ENCODE measurements at places on chromosomes 7 and 10.
A peak's percentile ranks its signal among the peaks of the same experiment; 100 is the strongest.

GRCh38 chr7:157980774-157981173 is 606.8 kb downstream of the PTPRN2 start:
- H3K4me1 ChIP-seq, result no peaks in the 10 kb centered on the region
- no peak overlapping the region for H3K4me3 ChIP-seq
- no peak overlapping the region for H3K27ac ChIP-seq
- no peaks in the 10 kb centered on the region for H3K27me3 ChIP-seq
- no peak for DNase-seq

- H3K36me3 ChIP-seq, result no peaks in the 10 kb centered on the region
- no peak for DNase-seq
- H3K27ac ChIP-seq, result no peak overlapping the region
- H3K4me3 ChIP-seq, result no peak overlapping the region
Measured at GRCh38 chr7:35015346-35015859, 21.9 kb downstream of the DPY19L1 start.

DNA sequence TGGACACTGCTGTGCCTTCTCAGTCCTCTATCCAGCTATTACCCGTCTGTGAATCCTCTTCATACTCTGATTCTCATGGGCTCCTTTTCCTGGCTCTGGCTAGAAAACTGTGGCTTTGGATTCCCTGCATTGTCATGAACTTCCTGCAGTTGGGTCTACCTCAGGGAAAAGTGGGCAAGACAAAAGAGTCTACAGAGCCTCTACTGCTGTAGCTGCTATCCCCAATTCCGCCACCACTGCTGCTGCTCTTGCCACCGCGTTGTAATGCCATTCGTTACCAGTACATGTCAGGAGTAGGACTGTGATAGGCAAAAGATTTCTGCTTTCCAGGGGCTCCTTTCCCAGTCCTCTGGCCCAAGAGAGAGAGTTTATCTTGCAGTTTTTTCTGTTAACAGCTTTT is 23.9 kb upstream of the PPP1R17 start:
- H3K4me3 ChIP-seq, result no peak overlapping the region
- no peaks in the 10 kb centered on the region for H3K4me1 ChIP-seq
- H3K36me3 ChIP-seq, result no peaks in the 10 kb centered on the region
- no peak for DNase-seq

- no peak overlapping the region for H3K27ac ChIP-seq
- no peaks in the 10 kb centered on the region for H3K27me3 ChIP-seq
- no peak overlapping the region for H3K4me3 ChIP-seq
- DNase-seq, result no peak
- H3K36me3 ChIP-seq, result no peaks in the 10 kb centered on the region
- no peaks in the 10 kb centered on the region for H3K4me1 ChIP-seq
Measured at GRCh38 chr7:99539213-99539811, 12.6 kb downstream of the FAM200A start.

DNA sequence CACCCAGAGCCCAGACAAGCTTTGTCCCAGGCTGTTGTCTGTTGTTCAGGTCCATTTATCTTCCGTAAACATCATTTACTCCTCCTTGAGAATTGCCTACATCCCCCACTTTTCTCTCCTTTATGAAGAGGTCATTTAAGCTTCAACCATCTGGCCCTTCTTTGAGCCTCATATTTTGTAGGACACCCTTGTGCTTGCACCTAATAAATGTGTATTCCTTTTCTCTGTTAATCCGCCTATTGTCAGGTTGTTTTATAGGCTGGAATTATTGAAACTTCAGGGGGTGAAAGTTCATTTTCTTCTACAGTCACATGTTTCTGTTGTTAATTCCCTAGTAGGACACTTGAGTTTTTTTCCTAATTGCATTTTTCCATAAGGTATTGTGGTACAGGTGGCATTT is 19.6 kb upstream of the CTTNBP2 start:
- no peaks in the 10 kb centered on the region for H3K36me3 ChIP-seq
- H3K4me3 ChIP-seq, result no peak overlapping the region
- no peak for DNase-seq
- no peaks in the 10 kb centered on the region for H3K4me1 ChIP-seq
- no peak overlapping the region for H3K27ac ChIP-seq
- H3K27me3 ChIP-seq, result no peaks in the 10 kb centered on the region

- no peaks in the 10 kb centered on the region for H3K36me3 ChIP-seq
- H3K27me3 ChIP-seq, result no peaks in the 10 kb centered on the region
- no peaks in the 10 kb centered on the region for H3K4me1 ChIP-seq
- no peak for DNase-seq
Measured at GRCh38 chr7:120680985-120681384, 177.0 kb downstream of the TSPAN12 start.

- no peak overlapping the region for H3K4me3 ChIP-seq
- peaks cover 2% of the 10 kb centered on the region for H3K27me3 ChIP-seq
- no peak for DNase-seq
- H3K4me1 ChIP-seq, result peaks cover 15% of the 10 kb centered on the region
- H3K36me3 ChIP-seq, result peaks cover 45% of the 10 kb centered on the region
Measured at GRCh38 chr7:149494738-149495368, 2.8 kb downstream of the ZNF746 start.

DNA sequence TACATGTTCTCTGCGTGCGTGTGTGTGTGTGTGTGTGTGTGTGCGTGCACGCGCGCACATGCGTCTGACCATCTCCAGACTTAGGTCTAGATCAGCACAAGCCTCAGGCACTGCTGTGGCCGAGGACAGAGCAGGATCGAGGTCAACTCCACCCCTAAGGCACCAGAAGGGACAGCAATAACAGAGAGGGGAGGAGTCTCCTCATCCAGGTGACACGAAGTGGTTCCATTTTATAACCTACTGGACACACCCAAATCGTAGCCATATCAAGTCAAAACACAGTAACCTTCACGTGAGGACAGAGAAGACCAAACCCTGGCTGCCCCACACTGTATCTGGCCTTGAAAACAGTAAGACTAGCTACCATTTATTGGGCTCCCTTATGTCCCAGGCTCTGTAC is 224.1 kb downstream of the FGFR2 start:
- H3K27ac ChIP-seq, result no peak overlapping the region
- no peaks in the 10 kb centered on the region for H3K27me3 ChIP-seq
- no peaks in the 10 kb centered on the region for H3K36me3 ChIP-seq
- no peaks in the 10 kb centered on the region for H3K4me1 ChIP-seq

DNA sequence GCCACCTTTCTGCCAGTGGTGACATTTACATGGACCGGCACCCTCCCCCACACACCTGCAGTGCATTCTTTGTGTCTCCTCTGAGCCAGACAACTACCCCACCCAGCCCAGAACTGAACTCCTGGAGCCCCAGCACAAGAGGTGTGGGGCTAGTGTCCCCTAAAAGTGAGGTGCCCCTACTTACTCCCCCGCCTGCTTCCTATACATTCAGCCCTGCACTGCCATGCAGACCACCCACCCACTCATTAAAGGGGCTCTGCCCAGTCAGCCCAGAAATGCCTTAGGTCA is 1.9 kb downstream of the SAP25 start:
- H3K27me3 ChIP-seq, result peaks cover 21% of the 10 kb centered on the region
- peak overlapping the region; percentile 51 for H3K27ac ChIP-seq

DNA sequence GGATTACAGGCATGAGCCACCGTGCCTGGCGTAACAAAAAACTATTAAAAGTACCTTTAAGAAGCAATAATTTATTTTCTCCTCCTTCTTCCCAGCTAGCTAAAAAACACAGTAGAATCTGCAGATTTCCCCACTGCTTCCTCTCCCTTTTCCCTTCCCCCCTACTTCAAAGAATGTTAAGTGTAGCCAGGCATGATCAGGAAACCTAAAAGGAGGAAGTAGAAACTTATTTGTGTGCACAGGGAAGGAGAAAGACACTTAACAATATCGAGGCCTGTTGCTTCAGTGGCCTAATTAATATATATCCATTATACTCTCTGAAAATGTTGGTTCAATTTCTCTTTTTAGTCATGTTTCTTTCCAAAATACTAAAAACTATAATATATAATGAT is 127.7 kb downstream of the NRBF2 start:
- no peak overlapping the region for H3K4me3 ChIP-seq
- peaks cover 15% of the 10 kb centered on the region for H3K36me3 ChIP-seq
- H3K27ac ChIP-seq, result peak overlapping the region; percentile 26
- no peak for DNase-seq

- no peak for DNase-seq
- peaks cover 3% of the 10 kb centered on the region for H3K36me3 ChIP-seq
- H3K27ac ChIP-seq, result no peak overlapping the region
- no peaks in the 10 kb centered on the region for H3K27me3 ChIP-seq
- no peaks in the 10 kb centered on the region for H3K4me1 ChIP-seq
Measured at GRCh38 chr10:73205081-73205480, 37.2 kb downstream of the FAM149B1 start.

- H3K4me1 ChIP-seq, result no peaks in the 10 kb centered on the region
- no peak overlapping the region for H3K4me3 ChIP-seq
- H3K27me3 ChIP-seq, result no peaks in the 10 kb centered on the region
- H3K36me3 ChIP-seq, result no peaks in the 10 kb centered on the region
Measured at GRCh38 chr10:12617191-12618175, 268.1 kb downstream of the CAMK1D start.

GRCh38 chr10:5683065-5683464 is 1.6 kb upstream of the TASOR2 start:
- peaks cover 4% of the 10 kb centered on the region for H3K4me1 ChIP-seq
- H3K4me3 ChIP-seq, result no peak overlapping the region
- no peak for DNase-seq
- H3K27me3 ChIP-seq, result no peaks in the 10 kb centered on the region
- no peak overlapping the region for H3K27ac ChIP-seq

GRCh38 chr10:104380336-104380735 is 26.7 kb downstream of the CFAP58 start:
- H3K4me1 ChIP-seq, result no peaks in the 10 kb centered on the region
- no peaks in the 10 kb centered on the region for H3K27me3 ChIP-seq
- H3K4me3 ChIP-seq, result no peak overlapping the region
- H3K36me3 ChIP-seq, result no peaks in the 10 kb centered on the region

GRCh38 chr7:130988443-130988842 is 254.4 kb upstream of the KLF14 start:
- no peak overlapping the region for H3K27ac ChIP-seq
- H3K27me3 ChIP-seq, result no peaks in the 10 kb centered on the region
- no peaks in the 10 kb centered on the region for H3K36me3 ChIP-seq
- H3K4me3 ChIP-seq, result no peak overlapping the region

GRCh38 chr7:7565746-7566650 is 686 bp upstream of the MIOS start:
- H3K27ac ChIP-seq, result no peak overlapping the region
- no peak for DNase-seq
- H3K36me3 ChIP-seq, result peaks cover 4% of the 10 kb centered on the region
- peak overlapping the region; percentile 75 for H3K4me3 ChIP-seq

DNA sequence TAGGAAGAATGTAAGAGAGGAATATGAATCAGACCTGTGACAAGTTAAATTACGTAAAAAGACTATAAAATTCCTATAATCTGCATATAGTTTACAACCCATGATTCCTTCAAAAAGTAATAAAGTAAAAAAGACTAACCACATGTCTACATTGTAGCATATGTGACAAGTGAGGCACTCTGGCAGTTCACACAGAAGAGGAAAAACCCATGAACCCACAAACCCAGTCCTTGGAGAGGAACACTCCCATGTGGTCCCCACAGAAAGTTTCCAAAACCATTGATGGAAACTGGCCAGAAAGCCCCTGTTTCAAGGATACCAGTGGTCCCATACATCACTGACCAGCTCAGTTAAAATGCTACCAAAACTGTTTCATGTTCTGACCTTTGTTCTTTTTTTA is 15.7 kb downstream of the KDM7A start:
- no peak for DNase-seq
- H3K36me3 ChIP-seq, result no peaks in the 10 kb centered on the region
- no peak overlapping the region for H3K27ac ChIP-seq
- H3K27me3 ChIP-seq, result no peaks in the 10 kb centered on the region
- no peaks in the 10 kb centered on the region for H3K4me1 ChIP-seq
- no peak overlapping the region for H3K4me3 ChIP-seq

GRCh38 chr7:103593691-103594090 is 147.7 kb upstream of the SLC26A5 start:
- no peaks in the 10 kb centered on the region for H3K4me1 ChIP-seq
- no peak overlapping the region for H3K4me3 ChIP-seq
- no peak overlapping the region for H3K27ac ChIP-seq
- no peaks in the 10 kb centered on the region for H3K36me3 ChIP-seq
